Osteoblast (primary cell): ENCODE measurements at places on chromosomes 4 and X. TPM values are rescaled to one million over a fixed set of nuclear protein-coding genes. Genes with fewer than 3 reads are reported as not detected.

GRCh38 chrX:19602866-19603622 is 87.7 kb upstream of the MAP3K15 start:
- H3K4me1 ChIP-seq = peaks cover 9% of the 10 kb centered on the region
- peak overlapping the region; percentile 39 for H3K27ac ChIP-seq
- no peaks in the 10 kb centered on the region for H3K36me3 ChIP-seq
- no peaks in the 10 kb centered on the region for H3K27me3 ChIP-seq
- no peak overlapping the region for H3K4me3 ChIP-seq

Gene XKRX
- total RNA-seq = under 0.01 and 0.29 TPM in 2 replicates

DNA sequence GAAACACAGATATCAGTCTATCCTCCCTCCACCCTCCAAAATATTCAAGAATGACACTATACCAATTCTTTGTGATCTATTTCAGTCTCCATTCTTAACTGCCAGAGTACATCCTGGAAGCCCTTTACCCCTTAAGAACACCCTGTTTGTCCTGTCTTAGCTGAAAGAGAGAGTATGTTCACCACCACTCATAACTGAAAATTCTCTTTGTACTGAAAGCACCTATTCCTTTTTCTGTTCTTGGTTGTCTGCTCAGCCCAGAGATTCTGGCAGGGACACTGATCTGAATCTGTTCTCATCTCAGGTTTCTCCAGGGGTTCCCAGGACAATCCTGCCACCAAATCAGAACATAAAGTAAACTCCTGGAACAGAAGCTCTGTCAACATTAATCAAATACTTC is 25.4 kb upstream of the EREG start:
- H3K36me3 ChIP-seq = no peaks in the 10 kb centered on the region
- no peak overlapping the region for H3K27ac ChIP-seq
- H3K4me1 ChIP-seq = no peaks in the 10 kb centered on the region
- no peaks in the 10 kb centered on the region for H3K27me3 ChIP-seq

- H3K27me3 ChIP-seq = peaks cover 6% of the 10 kb centered on the region
- H3K4me3 ChIP-seq = no peak overlapping the region
- no peaks in the 10 kb centered on the region for H3K36me3 ChIP-seq
Measured at GRCh38 chrX:110049096-110049495, 46.2 kb downstream of the TMEM164 start.

- no peak overlapping the region for H3K4me3 ChIP-seq
- H3K36me3 ChIP-seq = no peaks in the 10 kb centered on the region
- no peaks in the 10 kb centered on the region for H3K27me3 ChIP-seq
- no peak overlapping the region for H3K27ac ChIP-seq
- H3K4me1 ChIP-seq = peaks cover 6% of the 10 kb centered on the region
Measured at GRCh38 chrX:19761554-19762295, 125.7 kb downstream of the SH3KBP1 start.

- DNase-seq = no peak
- no peaks in the 10 kb centered on the region for H3K27me3 ChIP-seq
- H3K4me1 ChIP-seq = no peaks in the 10 kb centered on the region
- H3K4me3 ChIP-seq = no peak overlapping the region
- H3K27ac ChIP-seq = no peak overlapping the region
- no peaks in the 10 kb centered on the region for H3K36me3 ChIP-seq
Measured at GRCh38 chr4:149050840-149051239, 608.6 kb upstream of the NR3C2 start.

- no peaks in the 10 kb centered on the region for H3K27me3 ChIP-seq
- H3K4me1 ChIP-seq = peaks cover 15% of the 10 kb centered on the region
- H3K36me3 ChIP-seq = no peaks in the 10 kb centered on the region
- no peak overlapping the region for H3K27ac ChIP-seq
Measured at GRCh38 chrX:109855501-109855900, 122.4 kb upstream of the ACSL4 start.
